Stimulated activated CD4-positive, alpha-beta T cell treated with anti-CD3 and anti-CD28 coated beads, Interleukin-1b, Interleukin-23, amount 100 ng/mL, for 1 hour (primary cell): ENCODE measurements at places on chromosomes 7 and 10.

DNA sequence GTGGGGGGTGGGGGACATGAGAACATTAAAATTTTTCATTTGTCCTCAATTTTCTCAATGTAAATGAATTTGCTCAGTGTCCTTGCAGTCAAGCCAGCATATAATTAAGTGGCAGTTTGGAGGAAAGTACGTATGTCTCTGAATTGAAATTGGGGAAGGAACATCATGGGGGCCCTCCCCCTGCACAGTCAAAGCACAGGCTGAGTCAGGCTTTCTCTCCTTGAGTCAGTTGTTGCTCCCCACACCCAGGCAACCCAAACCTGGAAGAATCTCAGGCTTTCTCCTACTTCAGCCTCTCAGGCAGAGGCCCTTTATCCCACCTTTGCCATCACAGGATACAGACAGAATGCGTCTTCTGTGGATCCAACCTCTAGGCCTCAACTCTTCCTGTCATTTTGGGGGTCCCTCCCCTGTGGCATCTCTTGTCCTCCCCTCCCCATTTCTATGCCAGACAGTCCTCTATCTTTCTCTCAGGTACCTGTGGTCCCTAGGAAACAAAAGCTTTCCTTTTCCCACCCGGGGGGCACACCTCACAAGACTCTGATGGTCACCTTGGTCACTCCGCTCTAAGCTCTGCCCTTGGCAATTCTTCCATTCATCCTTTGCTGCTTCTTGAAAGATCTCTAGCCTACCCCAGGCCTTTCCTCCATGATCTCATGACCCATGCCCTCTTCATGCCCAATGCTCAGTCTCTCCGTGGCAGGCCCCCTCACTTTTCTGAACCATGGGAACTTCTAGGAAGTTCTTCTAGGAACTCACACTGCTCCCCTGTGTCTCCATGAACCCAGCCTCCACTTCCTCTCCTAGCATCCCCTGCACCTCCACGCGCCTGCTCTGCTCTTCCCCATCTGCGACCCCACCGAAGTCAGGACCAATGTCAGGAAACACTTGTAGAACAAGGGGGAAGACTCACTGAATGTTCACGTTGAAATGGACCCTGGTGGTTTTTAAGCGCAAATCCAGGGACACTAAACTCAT is 40.4 kb downstream of the CREB3L2 start:
- DNase-seq, result no peak

- no peak for DNase-seq
These were observed 27.1 kb downstream of the PCGF5 start for GRCh38 chr10:91247360-91248111.

- no peak for DNase-seq
These were observed 203.9 kb upstream of the PLPP4 start for GRCh38 chr10:120253131-120253530.

GRCh38 chr10:103715430-103715829 is 139.9 kb downstream of the SH3PXD2A start:
- DNase-seq, result no peak

DNA sequence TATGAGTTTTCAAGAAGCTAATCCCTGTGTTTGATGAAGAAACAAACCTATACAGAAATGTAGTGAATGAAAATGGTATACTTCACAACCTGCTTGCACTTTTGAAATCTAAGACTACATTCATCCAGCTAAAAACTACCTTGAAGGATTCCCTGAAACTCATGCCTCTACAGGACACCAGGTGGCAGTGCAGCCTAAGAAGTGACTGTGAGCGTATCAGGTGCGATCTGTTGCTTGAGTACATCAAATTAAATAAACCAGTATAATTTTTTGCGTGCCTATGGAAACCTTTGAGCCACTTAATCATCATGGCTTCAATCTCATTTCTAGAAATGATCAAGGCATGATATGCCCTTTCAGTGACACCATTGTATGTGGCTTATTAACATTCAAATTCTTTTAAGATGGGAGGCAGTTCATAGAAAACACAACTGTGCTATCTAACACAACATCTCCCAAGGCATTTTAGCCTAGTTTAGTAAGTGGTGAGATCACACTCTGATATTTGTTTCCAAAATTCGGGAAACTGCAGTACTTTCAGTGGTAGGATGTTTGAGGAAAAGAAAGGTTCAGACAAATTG is 57.4 kb downstream of the PPP1R17 start:
- DNase-seq, result no peak

- no peak for DNase-seq
These were observed 356.4 kb downstream of the TNS3 start for GRCh38 chr7:47225387-47226131.

GRCh38 chr10:79055892-79056291 is 12.9 kb upstream of the ZMIZ1 start:
- no peak for DNase-seq

GRCh38 chr10:86837663-86838062 is 81.2 kb downstream of the BMPR1A start:
- DNase-seq, result no peak

DNA sequence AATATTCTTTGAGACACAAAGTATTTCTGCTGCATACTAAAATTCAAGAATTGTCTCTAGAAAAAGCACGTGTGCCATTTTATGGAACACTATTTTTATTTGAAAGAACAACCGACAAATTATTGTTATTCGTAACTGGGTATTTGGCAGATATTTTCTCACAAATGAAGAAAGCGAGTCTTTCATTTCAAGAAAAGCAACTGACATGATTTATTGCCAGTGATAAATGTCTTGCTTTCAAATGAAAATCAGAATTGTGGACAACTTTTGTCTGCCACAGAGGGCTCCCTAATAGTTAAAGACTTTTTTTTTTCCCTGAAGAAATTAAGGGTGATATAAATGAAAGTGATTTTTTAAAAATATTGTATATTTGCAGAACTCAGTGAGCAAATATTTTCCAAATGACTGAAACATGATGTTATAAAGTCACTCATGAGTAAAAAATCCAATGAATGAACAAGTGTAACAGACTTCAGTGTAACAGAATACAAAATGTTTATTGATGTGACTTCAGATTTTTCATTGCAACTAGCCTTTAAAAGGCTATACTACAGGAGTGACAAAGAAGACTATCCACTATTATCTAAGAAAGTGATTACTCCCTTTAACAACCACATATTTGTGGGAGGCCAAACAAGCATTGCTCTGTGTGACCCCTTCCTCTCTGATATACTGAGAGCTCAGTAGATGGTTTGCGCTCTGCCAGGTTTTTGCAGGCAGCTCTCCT is 49.0 kb upstream of the SEMA3E start:
- no peak for DNase-seq
